ENCODE measurements at places on chromosomes 3 and 15.
A peak's percentile ranks its signal among the peaks of the same experiment; 100 is the strongest.

DNA sequence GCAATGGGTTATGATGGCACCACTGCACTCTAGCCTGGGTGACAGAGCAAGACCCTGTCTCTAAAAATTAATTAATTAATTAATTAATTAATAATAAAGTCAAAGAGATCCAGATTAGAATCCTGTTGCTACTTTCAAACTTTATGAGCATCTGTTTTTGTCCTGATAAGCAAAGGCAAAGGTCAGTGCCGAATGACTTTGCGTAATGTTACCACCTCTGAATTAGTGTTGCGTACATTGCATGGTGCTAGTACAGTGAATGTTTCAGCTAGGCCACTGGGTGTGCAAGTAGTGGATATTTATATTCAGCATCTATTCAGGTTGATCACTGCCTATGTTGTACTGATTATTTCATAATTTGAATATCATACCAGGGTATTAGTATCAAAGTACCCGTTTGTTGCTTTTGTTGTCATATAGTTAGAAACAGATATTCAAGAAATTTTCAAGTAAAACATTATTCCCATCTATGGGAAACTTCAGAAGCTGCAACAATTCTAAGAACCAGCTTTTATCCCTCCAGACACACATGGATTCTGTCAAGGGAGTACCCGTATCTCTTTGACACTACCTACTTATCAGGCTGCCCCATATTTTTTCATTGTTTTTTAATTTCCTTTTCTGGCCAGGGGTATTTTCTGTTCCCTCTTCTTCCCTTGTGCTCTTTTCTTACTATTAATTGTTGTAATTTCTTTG lies 127.1 kb upstream of the GRM7 start:
- no peak for DNase-seq

- DNase-seq: no peak
These were observed 14.6 kb downstream of the NEK4 start for GRCh38 chr3:52756141-52756540.

- no peak for DNase-seq
These were observed 168.1 kb downstream of the VPS13C start for GRCh38 chr15:61892140-61892539.

GRCh38 chr3:72951259-72951722 lies 45.3 kb upstream of the PPP4R2 start:
- DNase-seq: no peak

DNA sequence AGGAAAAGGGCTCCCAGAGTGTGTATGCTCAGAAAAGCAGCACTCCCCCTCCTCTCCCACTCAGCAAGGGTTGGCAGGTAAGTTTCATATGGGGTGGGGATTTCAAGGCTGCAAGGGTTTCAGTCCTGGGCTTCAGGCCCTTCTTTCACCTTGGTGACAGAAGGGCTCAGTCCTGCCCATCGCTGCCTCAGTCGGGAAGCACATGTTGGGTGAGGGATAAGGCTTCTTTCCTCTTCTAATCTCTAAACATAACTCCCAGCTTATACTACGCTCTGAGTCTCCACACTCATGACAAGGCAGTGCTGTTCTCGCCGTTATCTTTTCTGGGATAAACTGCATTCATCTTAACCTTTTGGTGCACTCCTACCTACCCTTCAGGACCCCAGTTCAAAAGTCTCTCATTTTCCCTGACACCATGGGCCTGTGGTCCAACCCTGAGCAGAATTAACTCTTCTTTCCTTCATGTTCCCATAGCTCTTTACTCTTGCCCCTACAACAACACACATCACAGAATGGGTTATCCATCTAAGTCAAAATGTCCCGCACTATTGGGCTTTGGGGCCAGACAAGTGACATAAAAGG lies 17.0 kb downstream of the RAB43 start:
- DNase-seq: no peak

- DNase-seq: no peak
These were observed 28.5 kb downstream of the TMEM212 start for GRCh38 chr3:171871392-171872274.

DNA sequence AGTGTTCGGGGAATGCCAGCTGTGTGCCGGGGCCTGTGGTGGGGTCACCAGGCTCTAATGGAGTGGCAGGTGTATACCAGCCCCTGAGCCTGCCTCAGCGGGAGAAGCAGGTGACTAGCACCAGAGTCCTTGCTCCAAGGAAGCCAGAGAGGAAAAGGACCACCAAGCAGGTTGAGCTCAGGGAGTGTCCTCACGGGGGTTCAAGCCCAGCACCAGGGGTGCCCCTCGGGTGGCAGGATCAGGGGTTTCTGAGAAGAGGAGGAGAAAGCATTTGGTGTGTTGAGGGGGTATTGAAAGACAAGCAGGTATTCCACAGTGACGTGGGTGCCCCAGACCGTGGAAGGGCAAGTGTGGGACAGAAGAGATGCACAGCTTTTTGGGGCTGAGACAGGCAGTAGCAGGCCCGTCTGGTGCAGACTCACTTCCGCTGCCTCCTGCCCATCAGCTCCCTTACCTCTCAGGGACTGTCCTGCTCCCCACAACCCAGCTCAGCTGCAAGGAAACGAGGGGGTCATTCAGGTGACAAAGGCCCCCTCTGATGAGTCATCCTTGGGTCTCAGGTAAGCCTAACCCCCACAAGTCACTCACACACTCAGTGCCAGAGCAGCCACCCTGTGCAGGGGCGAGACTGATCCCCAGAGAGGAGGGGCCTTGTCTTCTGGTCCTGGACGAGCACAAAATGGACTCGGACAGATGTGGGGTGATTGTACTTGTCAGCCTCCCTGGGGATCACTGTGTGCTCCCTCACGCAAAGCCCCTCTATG lies 21.4 kb upstream of the POC1A start:
- no peak for DNase-seq

GRCh38 chr15:91912336-91912735 lies 58.8 kb downstream of the SLCO3A1 start:
- DNase-seq: no peak

DNA sequence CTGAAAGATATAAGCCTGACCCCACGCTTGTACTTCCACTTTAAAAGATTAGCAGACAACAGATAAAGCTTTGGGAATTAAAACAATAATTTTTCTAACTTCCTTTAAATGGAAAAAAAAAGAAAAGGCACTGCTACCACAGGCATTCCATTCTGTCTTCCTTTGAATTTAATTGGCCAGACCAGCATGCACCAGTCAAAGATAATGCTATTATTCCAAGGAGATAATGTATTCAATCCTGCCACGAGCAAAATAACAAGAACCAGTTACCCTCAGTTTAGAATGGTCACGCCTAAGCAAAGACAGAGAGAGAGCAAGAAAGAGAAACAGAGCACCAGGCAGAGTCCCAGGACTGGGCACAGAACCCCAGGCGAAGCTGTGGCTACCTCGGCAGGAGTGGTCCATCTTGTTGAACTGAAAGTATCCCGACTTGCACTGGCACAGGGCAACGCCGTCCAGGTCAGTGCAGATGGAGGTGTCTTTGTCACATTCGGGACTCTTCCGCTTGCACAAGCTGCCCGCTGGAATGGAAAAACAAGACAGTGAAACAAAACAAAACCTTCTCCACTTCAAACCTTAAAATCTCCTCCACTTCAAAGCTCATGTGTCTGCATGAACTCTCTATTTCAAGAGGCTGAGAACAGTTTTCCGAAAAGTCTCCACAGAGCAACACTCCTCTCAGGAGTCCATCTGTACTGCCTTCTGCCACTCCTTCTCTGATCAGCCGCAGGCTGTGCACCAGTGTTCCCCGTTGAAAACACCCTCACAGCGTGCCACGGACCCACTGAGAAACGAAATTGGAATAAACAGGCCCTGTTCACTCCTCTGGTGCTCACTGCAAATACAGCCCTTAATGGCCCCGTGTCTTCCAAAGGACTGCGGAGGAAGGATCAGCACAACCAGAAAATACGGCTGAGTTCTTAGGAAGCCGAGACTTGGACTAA lies 58.2 kb downstream of the HEG1 start:
- DNase-seq: no peak

- peak; percentile 95 for DNase-seq
These were observed at the start of gene U2SURP for GRCh38 chr3:143001369-143002082. TSS of gene U2SURP (plus strand) at chr3:143001570. CDS start at chr3:143001629, 59 bp downstream.

GRCh38 chr3:96622878-96623277 lies 191.5 kb upstream of the EPHA6 start:
- DNase-seq: no peak

DNA sequence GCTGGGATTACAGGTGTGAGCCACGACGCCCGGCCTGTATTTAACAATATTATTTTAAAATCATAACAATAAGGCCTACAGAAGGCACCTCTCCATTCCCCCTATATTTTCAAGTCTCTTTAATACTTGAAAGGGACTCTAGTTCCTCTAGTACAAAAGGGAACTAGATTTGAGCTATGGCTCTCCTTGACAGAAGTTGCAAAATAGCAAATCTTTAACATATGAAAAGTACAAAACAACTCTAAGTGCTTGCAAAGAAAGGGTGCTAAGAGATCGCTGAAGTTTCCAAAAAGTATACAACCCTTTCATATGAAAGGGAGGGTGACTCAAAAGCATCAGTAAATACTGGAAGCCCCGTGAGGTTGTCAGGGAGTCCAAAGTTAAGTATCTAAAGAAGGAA lies 23.8 kb downstream of the AP3S2 start:
- DNase-seq: no peak

GRCh38 chr15:56892659-56893363 lies 25.6 kb upstream of the TCF12 start:
- DNase-seq: no peak

DNA sequence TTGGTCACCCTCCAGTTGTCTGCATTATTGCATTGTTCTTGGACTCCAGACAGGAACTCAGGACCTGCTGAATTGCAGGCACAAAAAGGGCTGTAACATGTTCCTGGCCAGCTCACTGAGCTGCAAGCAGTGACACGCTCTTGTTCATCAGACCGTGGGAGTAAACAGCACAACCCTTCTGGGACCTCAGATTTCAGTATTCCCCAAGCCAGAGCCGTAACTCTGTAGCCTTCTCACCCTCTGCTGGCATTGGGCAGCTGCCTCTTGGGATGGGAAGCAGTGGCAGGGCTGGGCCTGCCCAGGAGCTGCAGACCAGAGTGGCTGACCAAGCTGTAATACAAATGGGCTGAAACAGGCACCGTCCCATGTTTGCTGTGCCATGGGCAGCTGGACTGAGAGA lies 607.1 kb upstream of the BCHE start:
- DNase-seq: no peak

GRCh38 chr3:106381939-106382335 lies 513.1 kb upstream of the CBLB start:
- no peak for DNase-seq

- DNase-seq: no peak
These were observed 60.2 kb downstream of the NPTN start for GRCh38 chr15:73573037-73573436.

GRCh38 chr15:82047453-82048400 lies 1.9 kb upstream of the MEX3B start:
- peak; percentile 43 for DNase-seq

GRCh38 chr3:41222501-41222900 lies 23.2 kb downstream of the CTNNB1 start:
- no peak for DNase-seq

GRCh38 chr3:148852271-148852992 lies 12.7 kb upstream of the CPA3 start:
- no peak for DNase-seq

- DNase-seq: peak; percentile 11
These were observed 792 bp downstream of the ATP13A3 start for GRCh38 chr3:194485881-194486539.

- no peak for DNase-seq
These were observed 17.9 kb downstream of the GRIP2 start for GRCh38 chr3:14522129-14522691.

GRCh38 chr3:190261015-190261414 lies 61.2 kb downstream of the CLDN1 start:
- no peak for DNase-seq

DNA sequence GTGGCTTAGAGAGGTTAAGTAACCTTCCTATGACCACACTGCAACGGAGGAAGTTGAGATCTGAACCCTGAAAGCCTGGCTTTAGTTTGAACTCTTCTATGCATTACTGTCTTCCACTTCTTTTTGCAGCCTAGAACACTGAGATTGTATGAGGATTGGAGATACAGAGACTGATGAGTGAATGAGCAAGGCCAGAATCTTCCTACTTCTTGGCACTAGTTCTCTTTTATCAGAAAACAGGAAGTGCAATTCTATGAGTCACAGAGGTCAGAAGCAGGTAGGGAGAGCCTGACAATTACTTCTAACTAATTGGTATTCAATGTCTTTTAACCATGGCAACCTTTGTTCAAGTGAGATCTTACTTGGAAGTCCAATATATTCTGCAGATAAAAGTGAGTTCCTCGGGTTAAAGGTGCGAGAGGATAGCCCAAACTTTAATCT lies 219.0 kb downstream of the SHQ1 start:
- no peak for DNase-seq

DNA sequence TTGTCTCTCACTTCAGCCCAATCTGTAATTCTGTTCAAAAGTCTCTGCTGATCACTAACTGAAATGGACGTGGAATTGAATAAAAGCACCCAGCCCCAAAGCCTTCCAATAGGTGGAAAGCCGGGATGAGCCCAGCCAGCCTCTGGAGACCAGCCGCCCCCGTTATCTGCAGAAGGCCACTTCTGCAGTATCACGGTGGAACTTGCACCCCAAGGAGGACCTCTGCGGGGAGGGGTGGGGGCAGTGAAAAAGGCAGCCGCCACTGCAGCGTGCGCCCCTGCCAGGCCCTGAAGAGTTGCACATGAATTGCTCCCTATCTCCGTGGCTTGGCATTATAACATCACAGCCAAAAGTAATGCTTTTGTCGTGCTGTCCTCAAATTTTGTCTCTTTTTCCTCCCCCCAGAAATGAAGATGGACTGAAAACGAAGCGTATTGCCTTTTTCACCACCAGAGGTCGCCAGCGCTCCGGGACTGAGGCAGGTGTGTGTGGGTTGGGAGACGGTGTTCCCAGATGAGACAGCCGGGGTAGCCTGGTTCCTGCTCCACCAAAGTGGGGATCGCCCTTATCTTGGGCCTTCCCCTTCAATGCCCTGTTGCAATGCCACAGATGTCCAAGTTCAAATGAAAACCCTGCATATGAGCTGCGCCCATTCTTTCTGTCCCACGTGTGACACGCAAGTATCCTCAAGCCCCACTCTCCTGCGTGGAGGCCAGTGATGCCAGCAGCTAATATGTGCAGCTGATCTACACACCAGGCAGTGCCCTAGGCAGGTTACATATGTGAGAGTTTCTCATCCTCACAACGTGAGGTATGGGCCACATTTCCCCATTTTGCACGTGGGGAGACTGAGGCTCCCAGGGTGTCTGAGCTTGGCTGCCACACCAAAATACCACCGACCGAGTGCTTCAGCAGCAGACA lies 96.0 kb downstream of the LRRK1 start:
- peak; percentile 53 for DNase-seq

DNA sequence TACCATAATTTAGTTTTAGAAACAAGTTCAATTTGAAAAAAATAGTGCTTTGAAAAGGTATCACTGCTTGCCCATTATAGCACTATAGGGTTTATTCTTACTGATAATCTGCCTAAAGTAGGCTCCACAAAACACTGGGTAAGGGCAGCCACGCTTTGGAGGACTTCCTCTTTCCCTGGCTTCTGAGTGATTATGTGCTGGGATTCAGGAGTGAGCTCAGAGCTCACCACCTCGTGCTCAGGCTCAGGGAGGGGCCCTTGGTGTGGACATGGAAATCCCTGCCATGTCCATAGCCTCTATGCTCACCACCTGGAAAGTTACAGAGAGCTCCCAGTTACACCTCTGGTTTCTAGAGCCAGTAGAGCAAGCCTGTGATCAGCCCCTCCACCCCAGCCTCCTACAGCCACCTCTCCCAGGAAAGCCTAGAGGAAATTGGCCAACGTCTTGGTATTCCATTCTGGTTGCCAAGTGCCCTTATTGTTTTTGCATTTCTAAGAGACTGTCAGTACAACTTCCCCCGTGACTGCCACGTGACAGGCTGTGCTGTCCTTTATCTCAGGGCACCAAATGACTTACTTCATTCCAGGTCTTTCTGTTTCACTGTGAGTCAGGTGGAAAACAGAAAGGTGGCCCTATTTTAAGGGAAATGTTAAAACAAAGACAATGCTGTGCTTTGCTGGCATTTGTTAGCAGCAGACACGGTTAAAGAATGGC lies 316.0 kb downstream of the RORA start:
- DNase-seq: peak; percentile 21
